ENCODE measurements at places on chromosomes 11 and 22.

DNA sequence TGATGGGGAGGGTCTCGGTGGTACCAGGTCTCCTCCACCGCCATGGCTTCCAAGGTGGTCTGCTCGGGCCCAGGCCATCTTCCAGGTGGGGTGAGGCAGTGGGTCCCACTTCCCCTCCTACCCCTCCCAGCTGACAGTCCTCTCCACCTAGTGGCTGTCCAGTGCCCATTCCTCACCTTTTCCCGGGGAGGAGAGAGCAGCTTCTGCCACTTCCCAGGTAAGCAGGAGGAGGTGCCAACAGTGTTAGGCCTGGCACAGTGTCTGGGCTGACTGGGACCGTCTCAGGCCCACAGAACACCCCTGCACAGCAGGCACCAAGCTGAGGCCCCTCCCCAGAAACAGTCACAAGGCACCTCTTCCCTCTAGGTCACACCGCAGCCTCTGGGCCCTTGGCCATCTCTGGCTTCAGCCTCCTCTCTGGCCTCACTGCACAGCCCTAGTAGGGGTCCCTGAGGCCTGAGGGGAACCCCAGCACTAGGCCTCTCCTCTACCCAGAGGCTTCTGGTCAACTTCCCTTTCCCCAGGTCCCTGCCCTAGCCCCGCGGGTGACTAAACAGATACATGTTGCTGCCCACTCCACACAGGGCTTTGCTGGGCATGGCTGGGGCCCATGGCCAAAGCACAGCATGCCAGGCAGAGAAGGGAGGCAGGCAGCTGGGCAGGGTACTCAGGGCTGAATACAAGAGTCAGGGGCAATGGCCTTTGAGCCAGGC lies 2.3 kb upstream of the ANKRD13D start:
- no peak for DNase-seq

DNA sequence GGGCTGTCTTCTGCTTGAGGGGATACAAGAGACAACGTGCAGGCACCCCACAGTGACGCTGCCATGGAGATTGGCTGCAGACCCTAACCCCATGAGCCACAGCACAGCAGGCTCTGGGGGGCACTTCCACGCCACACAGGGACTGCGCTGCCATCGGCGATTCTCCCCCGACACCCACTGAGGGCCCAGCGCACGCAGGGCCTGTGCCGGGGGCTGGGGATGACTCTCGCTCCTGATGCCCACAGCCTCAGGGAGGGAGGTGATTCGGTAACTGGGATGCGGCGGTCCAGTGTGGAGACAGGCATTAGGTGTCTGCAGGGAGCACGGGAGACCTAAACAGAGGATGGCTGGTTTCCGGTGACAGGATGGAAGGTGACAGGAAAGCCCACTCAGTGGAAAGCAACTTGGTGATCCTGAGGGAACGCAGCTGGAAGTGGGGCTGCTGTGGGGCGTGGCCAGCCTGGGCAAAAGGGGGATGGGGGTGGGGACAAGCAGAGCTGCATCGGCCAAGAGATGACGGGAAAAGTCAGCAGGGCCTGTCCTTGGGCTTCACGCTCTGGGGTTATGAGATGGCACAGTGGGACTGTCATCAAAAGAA lies 37.7 kb downstream of the EFCAB6 start:
- no peak for DNase-seq

- DNase-seq = no peak
Observed at GRCh38 chr11:9600644-9601036, 27.2 kb downstream of the WEE1 start.

- no peak for DNase-seq
Observed at GRCh38 chr11:100557830-100558611, 129.1 kb upstream of the ARHGAP42 start.

GRCh38 chr11:45652781-45653180 lies 12.6 kb downstream of the CHST1 start:
- DNase-seq = no peak

GRCh38 chr11:111463276-111463675 lies 48.9 kb downstream of the BTG4 start:
- DNase-seq = no peak

DNA sequence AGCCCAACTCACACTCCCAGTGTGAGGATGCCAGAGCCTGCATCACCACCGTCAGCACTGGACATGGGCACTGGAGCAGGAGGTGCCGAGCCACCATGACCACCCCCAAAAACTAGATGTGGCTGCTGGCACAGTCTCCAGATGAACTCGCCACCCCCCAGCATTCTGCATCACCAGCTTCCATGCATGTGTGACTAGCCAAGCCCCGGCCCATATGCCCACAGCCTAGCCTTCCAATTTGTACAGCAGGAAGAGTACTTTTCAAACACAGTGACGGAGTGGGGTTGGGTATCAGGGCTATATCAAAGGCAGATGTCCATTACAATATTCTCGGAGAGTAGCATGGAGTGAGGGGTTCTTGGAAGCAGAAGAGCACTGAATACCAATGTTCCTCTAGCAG lies 62.9 kb downstream of the SMCO4 start:
- no peak for DNase-seq
